ENCODE measurements at places on chromosomes 16 and 17. TPM values are rescaled to one million over a fixed set of nuclear protein-coding genes. Genes with fewer than 3 reads are reported as not detected.

MCRIP1 gene
- total RNA-seq: 189 TPM

TNK1 gene
- 0.43 TPM for total RNA-seq

BBS2 gene
- total RNA-seq: 44.9 TPM

RNF222 gene
- not detected for total RNA-seq

KCNH4 gene
- 0.14 TPM for total RNA-seq

ALOX15B gene
- total RNA-seq: not detected

NPIPB6 gene
- total RNA-seq: 1.5 TPM

SPATA32 gene
- total RNA-seq: 0.23 TPM

METRNL gene
- 18.2 TPM for total RNA-seq

MFAP4 gene
- total RNA-seq: 0.26 TPM

SPEM1 gene
- 0.26 TPM for total RNA-seq

TEX19 gene
- total RNA-seq: 0.23 TPM

CCL13 gene
- not detected for total RNA-seq

SCRN2 gene
- 32.7 TPM for total RNA-seq

ZNF652 gene
- total RNA-seq: 44.1 TPM

DRC3 gene
- total RNA-seq: 0.61 TPM

TBC1D3G gene
- total RNA-seq: not detected

TIGD7 gene
- 5.2 TPM for total RNA-seq

ZNF747 gene
- 11.3 TPM for total RNA-seq

MRPL58 gene
- 35.3 TPM for total RNA-seq

DHX58 gene
- not detected for total RNA-seq

GRIN2A gene
- 0.09 TPM for total RNA-seq

SBK1 gene
- 79.0 TPM for total RNA-seq

TAT gene
- not detected for total RNA-seq

ZNF385C gene
- total RNA-seq: 1.7 TPM

ZNF423 gene
- 55.4 TPM for total RNA-seq

RPH3AL gene
- total RNA-seq: 2.1 TPM

PLXDC1 gene
- total RNA-seq: 0.84 TPM

DLX4 gene
- 0.49 TPM for total RNA-seq

IGF2BP1 gene
- 536 TPM for total RNA-seq

GRAPL gene
- total RNA-seq: 1.2 TPM

PAFAH1B1 gene
- total RNA-seq: 136 TPM

IKZF3 gene
- not detected for total RNA-seq

PRSS8 gene
- total RNA-seq: not detected

C16orf78 gene
- not detected for total RNA-seq

ITGAL gene
- not detected for total RNA-seq

KRT33B gene
- total RNA-seq: not detected

CYTH1 gene
- total RNA-seq: 26.8 TPM

NQO1 gene
- total RNA-seq: 81.1 TPM

BAIAP3 gene
- 3.4 TPM for total RNA-seq

P2RX5 gene
- total RNA-seq: 1.6 TPM

RUNDC3A gene
- 8.7 TPM for total RNA-seq

VTN gene
- total RNA-seq: 0.40 TPM

USP43 gene
- total RNA-seq: 2.0 TPM

NEK8 gene
- 6.3 TPM for total RNA-seq

SCGB1C2 gene
- not detected for total RNA-seq

Measured in neural crest cell (in vitro differentiated cells).